Stimulated activated naive CD8-positive, alpha-beta T cell treated with anti-CD3 and anti-CD28 coated beads, Interleukin-15, amount 100 ng/mL, for 72 hours (primary cell): ENCODE measurements at places on chromosomes 5 and 9.

GRCh38 chr5:10789726-10790125, 28.7 kb upstream of the DAP start:
- DNase-seq = no peak

- DNase-seq = peak; percentile 71
These were observed 745 bp downstream of the GADD45G start for GRCh38 chr9:89605465-89606048.

GRCh38 chr9:91734371-91734981, 215.6 kb downstream of the ROR2 start:
- DNase-seq = peak; percentile 51

- no peak for DNase-seq
These were observed 474.0 kb upstream of the ACTBL2 start for GRCh38 chr5:57956636-57957035.

DNA sequence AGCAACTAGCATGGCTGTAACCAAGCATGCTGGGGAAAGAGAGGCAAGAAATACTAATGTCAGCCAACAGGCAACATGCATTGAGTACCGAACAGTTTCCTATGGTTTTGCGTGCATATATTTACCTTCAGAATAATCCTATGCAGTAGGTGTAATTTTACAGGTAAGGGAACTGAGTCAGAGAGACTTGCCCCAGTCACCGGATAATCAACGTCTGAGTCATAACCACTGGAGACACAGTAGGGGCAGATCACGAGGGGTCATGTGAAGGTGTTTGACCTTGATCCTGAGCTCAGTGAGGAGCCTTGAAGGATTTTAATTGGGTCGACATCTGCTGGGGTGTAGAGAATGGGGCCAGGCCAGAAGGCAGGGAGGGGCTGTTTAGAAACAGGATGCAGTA, 13.4 kb upstream of the TSC1 start:
- no peak for DNase-seq

- no peak for DNase-seq
These were observed 139.7 kb downstream of the CRB2 start for GRCh38 chr9:123495731-123496130.

GRCh38 chr5:8870959-8871355, 674.9 kb downstream of the SEMA5A start:
- no peak for DNase-seq

- no peak for DNase-seq
These were observed 89.5 kb upstream of the FSTL4 start for GRCh38 chr5:133701871-133702270.

- DNase-seq = no peak
These were observed 40.7 kb downstream of the SECISBP2 start for GRCh38 chr9:89358985-89359384.

GRCh38 chr5:30878746-30879145, 314.7 kb upstream of the CDH6 start:
- DNase-seq = no peak

GRCh38 chr5:56656846-56657726, 158.3 kb upstream of the MAP3K1 start:
- no peak for DNase-seq

DNA sequence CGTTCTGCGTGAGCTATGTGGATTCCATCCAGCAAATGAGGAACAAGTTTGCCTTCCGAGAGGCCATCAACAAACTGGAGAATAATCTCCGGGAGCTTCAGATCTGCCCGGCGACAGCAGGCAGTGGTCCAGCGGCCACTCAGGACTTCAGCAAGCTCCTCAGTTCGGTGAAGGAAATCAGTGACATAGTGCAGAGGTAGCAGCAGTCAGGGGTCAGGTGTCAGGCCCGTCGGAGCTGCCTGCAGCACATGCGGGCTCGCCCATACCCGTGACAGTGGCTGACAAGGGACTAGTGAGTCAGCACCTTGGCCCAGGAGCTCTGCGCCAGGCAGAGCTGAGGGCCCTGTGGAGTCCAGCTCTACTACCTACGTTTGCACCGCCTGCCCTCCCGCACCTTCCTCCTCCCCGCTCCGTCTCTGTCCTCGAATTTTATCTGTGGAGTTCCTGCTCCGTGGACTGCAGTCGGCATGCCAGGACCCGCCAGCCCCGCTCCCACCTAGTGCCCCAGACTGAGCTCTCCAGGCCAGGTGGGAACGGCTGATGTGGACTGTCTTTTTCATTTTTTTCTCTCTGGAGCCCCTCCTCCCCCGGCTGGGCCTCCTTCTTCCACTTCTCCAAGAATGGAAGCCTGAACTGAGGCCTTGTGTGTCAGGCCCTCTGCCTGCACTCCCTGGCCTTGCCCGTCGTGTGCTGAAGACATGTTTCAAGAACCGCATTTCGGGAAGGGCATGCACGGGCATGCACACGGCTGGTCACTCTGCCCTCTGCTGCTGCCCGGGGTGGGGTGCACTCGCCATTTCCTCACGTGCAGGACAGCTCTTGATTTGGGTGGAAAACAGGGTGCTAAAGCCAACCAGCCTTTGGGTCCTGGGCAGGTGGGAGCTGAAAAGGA, 10.9 kb downstream of the QRFP start:
- no peak for DNase-seq

GRCh38 chr5:93358176-93358575, 222.8 kb downstream of the NR2F1-AS1 start:
- DNase-seq = no peak

- no peak for DNase-seq
These were observed 17.0 kb upstream of the MSMP start for GRCh38 chr9:35771075-35771433.

DNA sequence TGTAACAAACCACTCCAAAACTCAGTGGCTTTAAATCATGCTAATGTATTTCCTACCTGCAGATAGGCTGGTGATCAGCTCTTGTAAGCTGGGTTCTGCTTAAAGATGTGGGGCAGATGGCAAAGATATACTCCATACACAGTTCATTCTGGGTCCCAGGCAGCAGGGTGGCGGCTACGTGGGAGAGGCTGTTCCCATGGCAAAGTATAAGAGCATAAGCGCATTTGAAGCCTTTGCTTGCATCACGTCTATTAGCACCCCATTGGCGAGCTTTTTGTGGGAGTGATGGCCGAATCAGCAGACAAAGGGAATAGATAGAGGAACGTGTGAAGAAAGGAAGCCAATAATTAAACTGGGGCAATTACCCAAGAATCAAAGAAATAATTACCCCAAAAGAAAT, 523.1 kb downstream of the SPATA31D1 start:
- DNase-seq = no peak

DNA sequence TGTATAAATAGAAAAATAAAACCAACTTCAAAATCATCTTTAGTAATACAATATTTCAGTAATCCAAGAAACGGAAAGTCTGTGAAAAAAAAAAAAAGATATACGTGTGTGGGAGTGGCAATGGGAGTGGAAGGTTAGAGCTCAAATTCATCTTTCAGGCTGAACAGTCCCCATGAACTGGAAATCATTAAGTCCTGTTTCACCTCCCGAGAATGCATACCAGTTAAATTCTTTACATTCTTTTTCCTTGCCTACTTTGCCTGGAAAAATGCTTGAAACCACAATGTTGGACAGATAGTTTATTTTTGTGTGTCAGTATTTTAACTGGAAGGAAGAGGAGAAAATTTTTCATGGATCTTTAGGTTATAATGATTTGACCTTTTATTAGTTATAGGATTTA, 166.8 kb downstream of the MUSK start:
- DNase-seq = no peak

- DNase-seq = no peak
These were observed 824 bp downstream of the MXD3 start for GRCh38 chr5:177310757-177311391.
